Fibroblast of lung (primary cell): ENCODE measurements at places on chromosomes 4 and X.
A peak's percentile ranks its signal among the peaks of the same experiment; 100 is the strongest.

DNA sequence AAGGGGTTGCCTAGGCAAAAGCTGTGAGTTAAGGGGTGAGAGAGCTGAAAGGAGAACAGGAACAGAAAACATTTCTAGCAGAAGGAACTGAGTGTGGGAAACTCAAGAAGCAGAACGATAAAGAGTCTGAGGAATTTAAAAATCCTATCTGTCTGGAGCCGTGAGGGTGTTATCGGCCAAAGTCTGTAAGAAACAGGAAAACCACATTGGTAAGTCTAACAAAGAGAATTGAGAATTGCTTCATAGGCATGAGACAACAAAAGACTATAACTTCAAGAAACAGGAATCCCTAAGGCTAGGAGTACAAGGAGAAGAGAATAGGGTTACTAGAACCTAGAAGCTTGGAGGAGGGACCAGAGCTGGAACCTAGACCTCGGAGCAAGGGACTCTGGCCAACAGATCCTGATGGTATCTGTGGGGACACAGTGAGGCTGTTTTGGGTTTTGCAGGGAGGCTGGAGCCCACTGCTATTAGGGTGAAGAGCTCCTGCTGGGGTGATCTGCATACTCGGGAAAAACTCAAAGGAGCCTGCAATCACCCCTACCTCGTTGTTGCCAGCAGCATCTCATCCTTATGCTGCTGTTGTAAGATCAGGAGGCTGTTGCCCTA is 175.6 kb downstream of the FBXO8 start:
- no peak for DNase-seq

GRCh38 chrX:20224814-20225487 is 41.8 kb downstream of the RPS6KA3 start:
- DNase-seq, result peak; percentile 79

DNA sequence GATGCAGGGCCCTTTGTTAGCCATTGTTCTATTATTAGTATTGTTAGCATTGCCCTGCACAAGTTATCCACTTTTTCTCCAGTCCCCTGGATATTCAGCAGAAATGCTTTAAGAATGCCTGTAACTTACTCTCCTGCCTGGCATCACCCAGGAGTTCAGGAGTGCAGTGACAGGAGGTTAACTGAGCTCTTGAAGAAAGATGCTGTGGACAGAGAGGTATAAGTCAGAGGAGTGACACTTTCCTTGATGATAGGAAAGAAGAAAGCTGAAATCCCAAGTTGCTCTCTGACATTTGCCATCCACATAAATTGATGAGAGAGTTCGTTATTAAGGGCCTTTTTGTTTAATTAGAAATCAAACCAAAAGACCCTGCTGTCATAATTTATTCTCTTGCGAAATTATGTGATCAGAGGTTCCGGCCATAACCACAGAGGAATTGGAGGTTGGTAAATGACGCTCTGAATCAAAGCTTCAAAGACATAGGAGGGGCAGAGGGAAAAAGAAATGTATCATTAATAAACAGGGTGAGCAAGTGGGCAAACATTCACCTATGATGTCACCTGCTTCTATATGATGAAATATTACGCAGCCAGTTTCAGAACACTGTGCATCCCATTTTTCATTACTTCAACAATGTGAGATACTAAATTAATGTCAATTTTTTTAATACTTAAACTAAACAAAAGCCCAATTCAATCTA is 230.2 kb upstream of the JADE1 start:
- DNase-seq, result peak; percentile 47

- no peak for DNase-seq
Observed at GRCh38 chr4:94068753-94069719, 138.6 kb upstream of the SMARCAD1 start.

DNA sequence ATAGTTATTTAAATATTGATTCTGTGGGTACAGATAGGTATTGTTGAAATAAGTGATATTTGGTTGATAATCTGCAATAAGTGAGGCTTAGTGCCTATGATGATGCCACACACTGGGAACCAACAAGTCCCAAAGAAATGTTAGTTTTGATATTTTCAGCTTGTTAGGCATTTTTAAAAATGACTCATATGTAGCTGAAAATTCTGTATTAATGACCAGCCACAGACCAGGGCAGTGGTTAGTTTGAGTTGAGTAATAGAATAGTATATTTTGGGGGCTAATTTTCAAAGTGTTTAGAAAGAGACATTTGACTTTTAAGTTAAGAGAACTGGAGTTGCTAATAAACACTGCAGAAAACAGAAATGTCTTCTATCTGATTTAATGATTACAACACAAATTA is 9.4 kb downstream of the INTU start:
- peak; percentile 33 for DNase-seq

- no peak for DNase-seq
Observed at GRCh38 chr4:185309770-185310169, 86.0 kb downstream of the LRP2BP start.

GRCh38 chr4:105120626-105121025 is 26.1 kb upstream of the TET2 start:
- DNase-seq, result no peak

- no peak for DNase-seq
Observed at GRCh38 chrX:5672099-5672498, 556.6 kb downstream of the NLGN4X start.

DNA sequence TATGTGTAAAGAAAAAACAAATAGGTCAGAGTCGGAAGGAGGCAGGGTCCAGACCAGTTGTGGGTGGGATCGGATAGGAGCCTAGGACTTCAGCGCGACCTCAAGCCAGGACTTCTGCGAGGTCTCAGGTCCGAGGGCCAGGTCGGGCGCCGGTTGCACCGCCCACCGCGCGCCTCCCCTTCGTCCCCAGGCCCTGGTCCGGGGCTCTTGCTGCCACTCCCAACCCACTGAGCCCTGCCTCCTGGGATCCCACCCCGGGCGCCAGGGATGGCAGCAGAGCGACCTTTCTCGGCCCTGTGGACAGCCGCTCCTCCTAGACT is 12.3 kb downstream of the PITX2 start:
- no peak for DNase-seq

DNA sequence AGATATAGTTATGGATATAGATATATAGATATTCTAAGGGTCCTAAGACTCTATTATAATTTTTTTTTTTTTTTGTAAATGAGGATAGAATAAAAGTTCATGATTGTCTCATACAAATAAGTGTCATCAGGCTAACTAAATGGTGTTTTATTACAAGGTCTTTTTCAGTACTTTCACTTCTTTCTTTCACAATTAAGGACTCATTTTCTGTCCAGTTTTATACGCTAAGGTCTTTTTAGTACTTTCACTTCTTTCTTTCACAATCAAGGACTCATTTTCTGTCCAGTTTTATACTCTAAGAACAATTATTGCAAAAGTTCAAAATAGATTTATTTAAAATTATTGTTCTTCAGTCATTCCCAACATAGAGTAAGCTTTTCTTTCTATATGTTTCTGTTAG is 32.7 kb downstream of the RUFY3 start:
- DNase-seq, result no peak

DNA sequence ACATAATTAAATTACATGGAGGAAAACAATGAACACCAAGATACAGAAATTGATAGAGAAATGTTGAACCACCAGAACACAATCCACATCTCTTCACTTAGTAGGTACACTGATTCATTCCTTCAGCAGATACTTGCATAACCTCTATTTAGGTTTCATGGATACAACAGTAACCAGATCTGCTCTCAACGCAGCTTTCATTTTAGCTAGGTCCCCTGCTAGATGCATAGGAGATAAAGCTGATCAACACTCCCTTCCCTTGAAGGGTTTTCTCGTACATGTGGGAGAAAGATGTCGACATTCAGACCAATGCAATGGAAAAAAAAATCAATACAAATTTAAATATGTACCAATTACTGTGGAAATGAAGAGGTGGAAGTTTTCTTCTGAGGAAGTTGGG is 37.3 kb downstream of the UNC5C start:
- no peak for DNase-seq

DNA sequence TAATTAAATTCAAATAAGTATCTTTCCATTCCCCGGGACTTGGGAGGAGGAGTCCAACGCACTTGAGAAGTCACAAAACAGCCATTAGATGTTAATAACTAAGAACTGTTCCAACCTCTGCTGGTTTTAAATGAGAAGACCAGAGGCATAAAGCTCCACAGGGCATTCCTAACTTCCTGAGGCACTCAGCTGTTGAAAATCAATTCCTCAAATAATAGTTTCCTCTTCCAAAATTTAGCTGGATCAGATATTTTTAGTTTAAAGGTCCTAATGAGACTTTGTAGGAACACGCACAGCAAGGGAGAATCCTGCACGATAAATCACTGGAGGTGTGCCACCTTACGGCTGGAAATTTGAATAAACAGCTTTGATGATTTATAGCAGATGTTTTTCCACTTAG is 504.3 kb upstream of the ZFP42 start:
- no peak for DNase-seq

GRCh38 chr4:4791299-4792111 is 68.0 kb upstream of the MSX1 start:
- peak; percentile 52 for DNase-seq

GRCh38 chr4:150256841-150257730 is 178.8 kb downstream of the DCLK2 start:
- no peak for DNase-seq

DNA sequence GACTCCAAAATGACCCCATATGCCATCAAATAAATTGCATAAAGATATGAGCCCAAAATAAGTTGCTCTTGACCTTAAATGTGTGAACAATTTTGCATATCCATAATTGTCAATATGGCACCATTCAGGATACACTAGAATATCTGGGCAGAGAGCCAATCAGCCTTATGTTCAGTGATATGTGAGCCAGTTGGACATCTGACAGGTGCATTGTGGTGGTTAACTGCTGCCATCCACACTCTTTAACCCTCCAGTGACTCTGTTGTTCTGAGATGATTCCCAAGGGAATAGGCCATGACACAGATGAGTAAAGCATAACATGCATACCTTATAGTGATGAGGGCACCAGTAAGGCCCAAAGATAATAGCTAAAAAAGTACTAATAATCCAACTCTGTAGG is 500.1 kb downstream of the PCDH18 start:
- DNase-seq, result peak; percentile 7

GRCh38 chr4:123616951-123617461 is 220.4 kb downstream of the SPRY1 start:
- no peak for DNase-seq

DNA sequence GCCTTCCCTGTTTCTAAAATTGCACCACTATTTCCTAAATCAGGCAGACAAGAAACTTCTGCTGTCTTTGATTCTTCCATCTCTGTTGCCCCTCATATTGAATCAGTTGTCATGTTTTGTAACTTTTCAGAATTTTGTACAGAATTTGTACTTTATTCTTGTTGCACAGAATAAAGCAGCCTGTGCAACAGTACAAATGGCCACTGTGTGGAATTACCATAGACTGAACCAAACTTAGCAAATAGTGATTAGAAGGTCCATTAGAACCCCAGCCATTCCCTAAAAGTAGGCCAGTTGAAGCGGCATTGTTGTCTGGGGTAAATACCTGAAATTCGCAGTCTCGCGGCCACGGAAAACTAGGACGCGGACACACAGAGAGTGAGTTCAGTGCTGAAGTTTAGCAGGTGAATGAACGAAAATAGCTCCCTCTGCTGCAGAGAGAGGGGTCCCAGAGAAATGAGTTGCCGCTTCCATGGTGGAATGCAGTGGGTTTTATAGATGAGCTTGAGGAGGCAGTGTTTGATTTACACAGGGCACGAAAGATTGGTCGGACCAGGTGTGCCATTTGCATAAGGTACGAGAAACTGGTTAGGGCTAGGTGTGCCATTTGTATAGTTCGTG is 71.8 kb downstream of the C4orf33 start:
- no peak for DNase-seq

GRCh38 chr4:140240237-140240636 is 86.3 kb upstream of the MAML3 start:
- DNase-seq, result no peak

DNA sequence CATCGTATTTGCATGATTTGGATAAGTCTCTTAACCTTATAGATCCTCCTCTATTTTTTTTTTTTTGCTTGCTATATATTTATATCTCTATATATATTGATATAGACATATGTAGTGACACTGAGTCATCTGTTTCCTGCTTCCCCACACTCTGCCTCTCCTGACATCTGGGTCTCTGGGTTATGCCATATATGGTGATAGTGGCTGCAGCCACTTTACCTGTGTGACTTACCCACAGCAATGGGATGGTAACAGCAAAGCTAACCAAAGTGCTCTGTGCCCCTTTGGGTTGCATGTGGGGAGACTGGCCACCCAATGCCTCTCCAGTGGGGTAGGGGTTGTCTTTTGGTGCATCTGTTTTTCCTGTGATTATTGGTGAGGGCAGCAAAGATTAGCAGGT is 14.5 kb downstream of the CMC4 start:
- no peak for DNase-seq

DNA sequence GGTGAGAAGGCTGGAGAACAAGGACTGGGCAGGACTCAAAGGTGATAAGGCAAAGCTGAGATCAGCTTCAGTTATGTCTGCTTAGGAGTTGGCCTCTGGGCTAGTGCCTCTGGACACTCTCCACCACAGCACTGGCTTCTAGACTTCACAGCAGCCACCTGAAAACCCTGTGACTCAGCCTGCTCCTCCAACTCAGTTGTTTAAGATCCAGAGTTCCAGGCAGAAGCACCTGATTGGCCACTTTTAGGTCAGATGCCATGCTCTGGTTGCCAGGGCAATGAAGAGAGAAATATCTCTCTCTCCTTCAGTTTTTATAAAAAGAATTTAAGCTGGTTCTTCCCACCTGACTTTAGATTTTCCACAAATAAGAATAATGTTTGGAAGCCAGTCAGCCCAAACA is 47.9 kb upstream of the BLTP1 start:
- peak; percentile 4 for DNase-seq

DNA sequence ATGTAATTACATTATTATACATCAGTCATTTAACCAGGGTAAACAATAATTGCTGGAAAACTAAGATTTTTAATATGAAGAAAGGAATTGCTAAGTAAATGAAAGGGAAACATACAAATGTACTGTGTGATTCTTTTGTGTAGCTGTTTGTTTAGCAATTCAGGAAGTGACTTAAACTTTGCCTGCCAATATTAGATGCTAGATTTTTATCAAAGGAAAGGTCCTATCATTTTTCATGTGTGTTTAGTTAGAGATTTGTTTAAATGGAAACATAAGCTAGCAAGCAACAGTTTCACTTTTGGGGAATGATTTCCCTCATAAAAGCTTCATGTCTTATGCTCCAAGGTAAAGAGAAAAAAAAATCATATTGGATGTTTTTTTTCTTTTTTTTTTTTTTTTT is 95.1 kb upstream of the LIMCH1 start:
- DNase-seq, result no peak

DNA sequence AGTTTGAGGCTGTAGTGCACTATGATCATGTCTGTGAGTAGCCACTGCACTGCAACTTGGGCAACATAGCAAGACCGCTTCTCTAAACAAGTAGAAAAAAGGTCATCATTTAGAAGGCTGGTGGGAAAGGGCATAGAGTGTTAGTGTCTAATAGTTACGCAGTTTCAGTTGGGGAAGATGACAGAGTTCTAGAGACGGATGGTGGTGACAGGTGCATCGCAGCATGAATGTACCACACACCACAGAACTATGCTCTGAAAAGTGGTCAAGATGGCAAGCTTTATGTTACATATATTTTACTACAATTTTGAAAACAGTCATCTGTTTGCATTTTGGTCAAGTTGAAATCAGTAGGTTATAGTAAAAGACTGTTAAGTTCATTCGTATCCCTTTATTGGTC is 23.7 kb upstream of the CLDN34 start:
- DNase-seq, result no peak

- DNase-seq, result no peak
Observed at GRCh38 chr4:125262079-125262478, 52.7 kb upstream of the FAT4 start.

GRCh38 chr4:53326535-53326934 is 39.3 kb downstream of the SCFD2 start:
- no peak for DNase-seq
